ENCODE measurements at places on chromosomes 1 and 21.

- no peak for DNase-seq
These were observed 84.2 kb downstream of the ERG start for GRCh38 chr21:38413958-38414548.

GRCh38 chr1:162214202-162214601, 144.7 kb downstream of the NOS1AP start:
- DNase-seq, result no peak

DNA sequence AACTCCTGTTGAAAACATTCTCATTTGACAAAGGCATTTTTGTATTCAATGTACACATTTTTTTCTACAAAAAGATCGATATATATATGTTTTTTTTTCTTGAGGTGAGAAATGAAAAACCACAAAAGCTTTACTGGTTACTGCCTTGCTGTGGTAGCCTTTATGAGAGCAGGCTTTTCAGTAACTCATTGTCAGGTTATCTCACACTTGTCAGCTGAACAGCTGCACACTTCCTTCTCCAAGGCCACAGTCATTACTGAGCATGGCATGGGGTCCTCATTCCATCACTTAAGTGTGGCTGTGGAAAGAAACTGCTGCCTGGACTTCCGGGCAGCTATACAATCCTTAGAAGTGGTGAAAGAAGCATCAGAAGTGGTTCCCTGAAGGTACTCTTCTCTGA, 169.3 kb upstream of the ZP4 start:
- no peak for DNase-seq

GRCh38 chr1:226086776-226087175, 24.3 kb downstream of the H3-3A start:
- no peak for DNase-seq

GRCh38 chr1:50358962-50359361, 64.3 kb downstream of the DMRTA2 start:
- DNase-seq, result no peak

DNA sequence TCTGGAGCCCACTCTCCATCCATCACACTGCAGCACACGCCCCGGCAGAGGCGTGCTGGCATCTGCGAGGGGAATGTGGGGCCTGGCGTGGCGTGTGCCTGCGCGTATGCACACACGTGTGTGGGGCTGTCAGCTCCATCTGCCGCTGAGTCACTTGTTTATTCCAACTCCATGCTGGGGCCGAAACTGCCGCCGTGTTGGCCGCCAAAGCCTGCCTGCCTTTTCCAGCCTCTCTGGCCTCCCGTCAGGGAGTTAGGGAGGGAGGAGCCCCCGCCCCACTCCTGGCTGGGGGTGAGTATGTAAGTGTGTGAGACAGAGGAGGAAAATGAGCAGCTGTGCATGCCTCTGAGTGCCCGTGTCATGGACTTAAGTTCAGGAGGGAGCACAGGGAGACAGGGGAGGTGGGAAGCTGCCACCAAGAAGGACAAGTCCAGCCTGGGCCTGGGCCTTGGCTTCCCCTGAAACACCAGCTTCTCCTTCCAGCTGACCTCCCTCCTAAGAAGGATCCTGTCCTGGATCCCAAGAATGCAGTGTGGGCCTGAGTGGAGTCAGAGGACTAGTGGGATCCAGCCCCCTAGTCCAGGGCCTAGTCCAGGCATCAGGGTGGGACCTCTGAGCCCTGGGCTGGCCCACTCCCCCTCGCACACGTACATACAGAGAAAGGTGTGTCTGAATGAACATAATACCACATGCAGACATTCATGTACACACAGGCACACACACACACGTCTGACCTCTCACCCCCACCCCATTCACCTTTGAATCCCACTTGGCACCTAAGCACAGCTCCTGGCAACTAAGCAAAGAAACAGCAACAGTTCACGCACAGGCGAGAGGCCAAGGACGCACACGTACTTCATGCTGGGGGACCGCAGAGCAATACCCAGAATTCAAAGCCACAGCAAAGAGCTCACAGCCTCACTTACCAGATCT, 24.7 kb downstream of the MEF2D start:
- peak; percentile 85 for DNase-seq

DNA sequence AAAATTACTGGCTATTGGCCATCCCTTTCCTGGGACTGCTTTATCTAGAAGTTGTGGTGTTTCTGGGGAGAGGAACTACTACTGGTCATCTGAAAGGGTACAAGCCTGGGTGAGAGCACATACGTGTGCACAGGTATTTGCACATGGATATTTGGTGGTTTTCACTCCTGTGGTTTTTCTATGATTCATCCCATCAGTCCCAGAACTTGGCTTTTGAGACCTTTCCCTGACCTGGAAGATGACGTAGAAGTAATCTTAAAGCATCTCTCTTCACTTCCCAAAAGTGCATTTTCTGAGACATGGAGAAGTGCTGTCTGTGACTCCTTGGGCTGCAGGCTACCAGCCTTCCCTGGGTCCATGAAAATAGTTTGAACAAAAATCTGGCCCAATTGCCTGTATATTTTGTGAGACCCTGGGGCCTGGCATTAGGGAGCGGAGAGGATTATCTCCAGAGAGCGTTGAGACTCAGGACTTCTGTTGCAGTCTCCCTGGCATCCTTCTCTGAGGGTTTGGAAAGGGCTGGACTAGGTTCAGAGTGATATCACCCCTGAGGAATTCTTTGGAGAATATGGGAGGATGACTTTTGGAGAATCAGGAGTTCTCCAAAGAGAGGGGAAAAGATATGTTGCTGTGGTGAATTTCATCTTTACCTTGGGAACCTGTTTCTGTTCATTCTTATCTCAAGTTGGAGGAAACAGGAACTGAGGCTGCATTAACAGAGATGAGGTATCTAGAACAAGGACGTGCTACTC, 130.8 kb downstream of the NOS1AP start:
- no peak for DNase-seq

DNA sequence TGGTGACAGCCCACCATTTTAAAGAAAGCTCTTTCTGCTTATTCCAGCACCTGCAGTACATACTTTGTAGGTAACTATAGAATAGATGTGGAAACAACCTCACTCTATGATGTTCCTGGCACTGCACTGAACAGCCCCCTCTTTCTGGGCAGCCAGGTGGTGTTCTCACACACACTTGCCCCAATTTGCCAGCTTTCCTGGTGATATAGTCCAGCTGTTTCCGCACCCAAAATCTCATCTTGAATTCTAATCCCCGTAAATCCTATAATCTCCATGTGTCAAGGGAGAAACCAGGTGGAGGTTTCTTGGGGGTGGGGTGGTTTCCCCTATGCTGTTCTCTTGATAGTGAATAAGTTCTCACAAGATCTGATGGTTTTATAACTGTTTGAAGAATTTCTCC, 102.2 kb downstream of the FCRL5 start:
- DNase-seq, result no peak

- no peak for DNase-seq
These were observed 35.5 kb downstream of the KIRREL1 start for GRCh38 chr1:158028969-158029368.

GRCh38 chr1:175192111-175192629, 406 bp downstream of the KIAA0040 start:
- no peak for DNase-seq

- DNase-seq, result peak; percentile 76
These were observed 53.5 kb upstream of the CNTN2 start for GRCh38 chr1:204989266-204990058.

- no peak for DNase-seq
These were observed 12.9 kb upstream of the KPNA6 start for GRCh38 chr1:32094746-32095521.

DNA sequence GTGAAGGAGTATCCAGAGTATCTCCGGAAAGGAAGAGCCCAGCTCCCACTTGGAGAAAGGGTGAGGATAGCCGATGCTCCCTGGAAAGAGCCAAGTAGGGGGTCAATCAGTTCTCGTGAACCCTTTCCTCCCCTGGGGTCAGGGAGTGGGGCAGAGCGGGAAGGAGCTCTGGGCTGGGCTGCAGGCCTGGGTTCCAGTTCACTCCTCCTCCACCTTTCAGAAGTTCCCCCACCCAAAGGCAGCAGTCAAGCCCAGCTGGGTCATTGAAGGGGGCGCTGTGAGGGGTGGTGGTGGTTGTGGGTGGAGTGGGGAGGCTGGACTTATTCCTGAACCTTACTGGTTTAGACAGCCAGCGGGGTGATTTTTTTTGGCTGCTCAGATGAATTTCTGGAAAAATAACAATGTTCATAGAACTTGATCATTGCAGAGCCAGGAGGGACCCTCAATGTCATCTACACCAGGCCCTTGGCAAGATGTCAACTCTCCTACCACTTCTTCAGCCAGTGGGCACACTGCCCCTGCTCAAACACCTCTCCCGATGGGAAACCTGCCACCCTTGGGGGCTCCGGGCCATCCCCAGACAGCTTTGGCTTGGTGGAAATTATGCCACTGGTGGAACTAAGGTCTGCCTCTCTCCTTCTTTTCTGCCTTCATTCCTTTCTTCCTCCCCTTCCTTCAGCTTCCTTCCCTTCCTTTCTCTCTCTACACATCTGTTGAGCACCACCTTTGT, 235.8 kb downstream of the TRABD2B start:
- DNase-seq, result no peak

GRCh38 chr1:227272428-227272827, 45.9 kb downstream of the CDC42BPA start:
- no peak for DNase-seq

- DNase-seq, result peak; percentile 60
These were observed 12.8 kb downstream of the PPFIA4 start for GRCh38 chr1:203038891-203039608.

DNA sequence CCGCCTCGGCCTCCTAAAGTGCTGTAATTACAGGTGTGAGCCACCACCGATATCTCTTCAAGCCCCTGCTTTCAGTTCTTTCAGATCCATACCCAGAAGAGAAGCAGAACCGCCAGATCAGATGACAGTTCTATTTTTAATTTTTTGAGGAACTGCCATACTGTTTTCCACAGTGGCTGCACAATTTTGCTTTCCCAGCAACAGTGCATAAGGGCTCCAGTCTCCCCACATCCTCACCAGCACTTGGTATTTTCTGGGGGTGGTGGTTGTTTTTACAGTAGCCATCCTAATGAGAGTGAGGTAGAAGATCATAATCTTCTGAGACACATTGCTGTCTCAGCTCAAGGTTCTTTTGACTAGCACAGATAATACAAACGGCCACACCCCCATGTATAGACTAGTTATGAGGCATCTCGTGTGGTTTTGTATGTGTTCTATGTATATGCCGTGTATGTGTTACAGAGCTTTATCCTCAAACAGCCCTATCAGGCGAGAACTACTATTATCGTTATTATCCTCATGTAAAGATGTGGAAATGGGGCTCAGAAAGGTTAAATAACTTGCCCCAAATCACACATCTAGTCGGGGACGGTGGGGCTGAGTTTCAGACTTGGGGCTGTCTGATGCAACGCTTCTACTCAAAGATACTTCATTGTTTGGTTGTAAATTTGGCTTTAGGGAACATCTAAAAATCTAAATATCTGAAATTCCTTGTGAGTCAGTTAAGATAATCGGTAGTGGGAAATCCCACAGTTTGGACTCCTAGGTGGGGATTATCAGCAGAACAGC, 12.0 kb downstream of the FHAD1 start:
- no peak for DNase-seq

- DNase-seq, result no peak
These were observed 102.7 kb downstream of the LMX1A start for GRCh38 chr1:165253818-165254254.

- DNase-seq, result no peak
These were observed 15.9 kb upstream of the FASLG start for GRCh38 chr1:172642970-172643369.

GRCh38 chr1:1619917-1620361, 4.6 kb downstream of the MIB2 start:
- no peak for DNase-seq

- DNase-seq, result no peak
These were observed 15.4 kb downstream of the POLR3GL start for GRCh38 chr1:145979746-145980456.

DNA sequence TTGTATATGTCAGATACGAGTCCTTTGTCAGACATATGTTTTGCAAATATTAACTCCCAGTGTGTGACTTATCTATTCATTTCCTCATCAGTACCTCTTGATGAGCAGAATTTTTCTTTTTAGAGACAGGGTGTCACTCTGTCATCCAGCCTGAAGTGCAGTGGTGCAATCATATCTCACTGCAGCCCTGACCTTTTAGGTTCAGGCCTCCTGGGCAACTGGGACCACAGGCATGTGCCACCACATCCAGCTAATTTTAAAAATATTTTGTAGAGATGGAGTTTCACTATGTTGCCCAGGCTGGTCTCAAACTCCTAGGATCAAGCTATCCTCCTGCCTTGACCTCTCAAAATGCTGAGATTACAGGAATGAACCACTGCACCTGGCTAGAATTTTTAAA, 93.0 kb downstream of the HLCS start:
- no peak for DNase-seq

GRCh38 chr21:41761211-41761933, 5.5 kb downstream of the RIPK4 start:
- no peak for DNase-seq

DNA sequence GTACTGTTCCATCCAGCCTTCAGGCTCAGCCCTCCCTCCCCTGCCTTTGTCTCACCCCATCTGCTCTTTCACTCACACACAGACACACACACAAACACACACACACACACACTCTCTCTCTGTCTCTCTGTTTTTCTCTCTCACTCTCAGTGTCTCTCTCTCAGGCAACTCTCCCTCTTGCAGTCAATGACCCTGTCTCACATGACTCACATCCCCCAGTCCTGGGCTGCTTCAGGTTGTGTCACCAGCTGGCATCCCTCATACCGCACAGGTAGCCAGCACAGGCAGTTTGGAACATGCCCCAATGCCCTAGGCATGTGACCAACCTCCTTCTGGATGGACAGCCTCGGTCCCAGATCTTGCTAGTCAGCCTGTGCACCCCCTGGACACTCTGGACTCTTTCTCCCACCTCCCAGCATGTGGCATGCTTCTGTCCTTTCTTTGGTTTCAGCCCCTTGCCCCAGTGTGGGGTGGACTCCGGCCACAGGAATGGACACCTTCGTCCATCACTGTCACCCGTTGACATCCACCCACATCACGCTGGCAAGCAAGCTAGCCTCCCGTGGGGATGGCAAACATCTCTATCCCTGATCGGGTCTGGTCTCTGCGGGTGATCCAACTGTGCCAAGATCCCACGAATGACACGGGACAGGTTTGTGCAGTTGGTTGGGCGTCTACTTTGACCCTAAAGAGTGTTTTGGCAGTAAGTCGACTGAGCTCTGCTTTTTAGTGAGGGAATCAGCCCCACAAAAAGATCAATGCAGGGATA, 23.4 kb upstream of the FCGR2A start:
- no peak for DNase-seq

DNA sequence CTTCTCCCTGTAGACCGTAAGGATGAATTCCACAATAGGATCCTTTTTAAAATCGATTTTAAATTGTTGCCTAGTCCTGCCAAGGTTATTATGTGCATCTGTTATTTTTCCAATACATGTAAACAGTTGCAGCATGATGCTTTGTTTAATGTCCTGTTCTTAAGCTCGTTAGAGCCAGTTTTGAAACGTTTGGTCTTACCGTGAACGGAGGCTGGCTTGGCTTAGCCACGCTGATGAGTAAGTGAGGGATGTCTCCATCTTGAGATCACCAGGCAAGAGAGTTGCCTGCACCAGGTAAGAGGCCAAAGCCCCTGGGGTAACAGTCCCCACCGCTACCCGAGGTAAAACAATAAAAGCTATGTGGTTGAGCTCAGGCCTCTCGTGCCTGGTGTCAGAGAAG, 17.3 kb downstream of the CSTB start:
- DNase-seq, result no peak
